ENCODE measurements at places on chromosomes 2 and 18.

DNA sequence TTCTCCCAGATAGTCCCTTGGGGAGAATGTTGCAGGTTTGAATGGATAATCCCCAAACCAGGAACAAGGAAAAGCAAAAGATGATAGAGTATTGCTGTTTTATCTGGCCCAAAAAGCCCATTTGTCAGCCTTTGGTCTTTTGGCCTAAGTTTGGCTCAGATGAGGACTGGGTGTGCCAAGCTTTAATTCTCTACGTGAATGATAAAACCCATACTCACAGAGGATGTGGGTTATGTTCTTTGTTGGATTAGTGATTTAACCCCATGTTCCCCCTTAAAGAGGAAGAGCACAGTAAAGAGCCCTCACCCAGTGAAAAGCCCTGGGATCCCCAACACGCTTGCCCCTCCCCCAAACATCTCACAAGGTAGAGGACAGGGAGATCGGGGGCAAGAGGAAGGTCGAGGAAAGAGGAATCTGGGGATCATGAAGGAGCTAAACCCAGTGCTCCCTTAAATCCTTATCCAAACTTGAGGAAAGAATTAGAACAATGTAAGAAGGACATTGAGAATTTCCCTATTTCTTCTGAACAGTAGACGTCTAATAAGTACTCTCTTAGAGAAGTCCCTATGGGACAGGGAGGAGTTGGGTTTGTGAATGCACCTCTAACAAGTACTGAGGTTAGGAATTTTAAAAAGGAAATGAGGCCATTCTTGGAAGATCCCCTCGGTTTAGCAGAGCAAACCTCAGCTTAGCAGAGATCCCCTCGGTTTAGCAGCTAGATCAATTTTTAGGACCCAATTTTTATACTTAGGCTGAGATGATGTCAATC, 105.0 kb downstream of the HIBCH start:
- DNase-seq = no peak

DNA sequence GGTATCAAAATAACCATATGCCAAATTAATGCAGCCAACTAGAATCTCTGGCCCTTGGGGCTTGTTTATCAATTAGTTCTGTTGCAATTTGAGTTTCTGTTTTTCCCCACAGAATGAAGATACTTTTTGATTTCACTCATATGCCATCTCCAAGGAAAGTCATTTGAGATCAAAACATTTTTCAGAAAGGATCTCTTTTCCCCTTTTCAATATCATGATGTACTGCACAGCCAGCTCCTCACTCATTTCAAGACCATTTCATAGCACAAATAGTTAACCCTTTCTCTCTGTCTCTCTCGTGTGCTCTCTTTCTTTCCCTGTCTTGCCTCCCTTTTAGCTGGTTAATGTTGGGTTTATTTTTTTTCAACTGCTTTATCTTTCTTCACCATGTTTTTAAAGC, 387.3 kb downstream of the STK39 start:
- no peak for DNase-seq

DNA sequence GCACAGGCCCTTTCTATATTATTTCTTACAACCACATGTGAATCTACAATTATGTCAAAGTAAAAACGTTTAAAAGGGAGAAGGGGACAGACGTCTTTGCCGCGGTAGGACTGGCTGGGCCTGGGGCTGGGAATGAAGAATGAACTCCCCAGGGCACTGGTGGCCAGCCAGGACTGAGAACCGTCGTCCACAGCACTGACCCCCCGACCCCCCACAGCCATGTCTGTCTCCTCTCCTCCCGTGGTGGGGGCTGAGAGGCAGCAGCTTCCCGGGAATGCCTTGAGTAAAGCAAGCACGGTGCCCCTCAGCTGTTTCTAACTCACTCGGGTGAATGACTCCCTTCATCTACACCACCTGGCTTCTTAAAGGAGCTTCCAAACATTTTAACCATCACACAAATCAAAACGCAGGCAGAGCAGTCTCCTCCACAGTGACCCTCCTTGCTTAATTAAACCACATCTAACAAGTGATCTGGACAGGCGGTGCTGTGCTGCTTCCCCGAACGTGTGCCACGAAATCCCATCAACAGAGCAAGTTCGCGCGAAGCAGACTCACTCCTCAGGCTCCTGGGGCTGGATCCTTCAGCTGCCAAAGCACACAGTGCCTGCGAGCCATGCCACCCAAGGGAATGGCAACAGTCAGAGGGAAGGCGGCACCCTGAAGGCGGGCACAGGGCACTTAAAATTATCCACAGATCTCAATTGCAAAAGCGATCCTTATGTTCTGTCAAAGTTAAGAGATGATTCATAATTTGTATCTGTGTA, 217.7 kb downstream of the EIPR1 start:
- no peak for DNase-seq

GRCh38 chr2:241576293-241576654, 17.7 kb downstream of the BOK start:
- no peak for DNase-seq

- DNase-seq = no peak
Observed at GRCh38 chr18:63000839-63001238, 285.5 kb downstream of the PHLPP1 start.

DNA sequence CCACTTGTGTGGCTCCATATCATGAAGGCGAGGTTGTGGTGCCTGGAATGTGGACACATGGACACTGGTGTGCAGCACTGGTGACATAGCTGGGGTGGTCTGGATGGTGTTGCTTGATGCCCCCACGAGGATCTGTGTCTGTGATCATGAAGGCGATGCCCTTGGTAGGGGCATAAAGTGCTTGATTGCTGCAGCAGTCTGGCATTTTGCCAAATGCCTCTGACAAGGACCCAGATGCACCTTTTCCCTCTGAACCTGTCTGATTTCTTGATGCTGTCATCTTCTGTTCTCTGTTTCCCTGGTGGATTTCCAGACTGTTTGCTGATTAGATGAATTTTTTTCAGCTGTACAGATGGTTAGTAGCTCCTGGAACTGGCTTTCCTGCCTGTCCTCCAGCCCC, 752.0 kb upstream of the HS6ST1 start:
- no peak for DNase-seq

GRCh38 chr18:21242141-21242779, at the start of gene GREB1L:
Gene GREB1L, plus strand, starts transcription at chr18:21242232. Its CDS starts 141,287 bp downstream, at chr18:21383519.
- no peak for DNase-seq
